Glutamatergic neuron (in vitro differentiated cells): ENCODE measurements at places on chromosomes 16 and 17. TPM values are rescaled to one million over a fixed set of nuclear protein-coding genes. Genes with fewer than 3 reads are reported as not detected.

GRCh38 chr17:44279666-44280391 is 11.9 kb upstream of the SLC4A1 start:
- H3K27ac ChIP-seq, result no peak overlapping the region
- H3K27me3 ChIP-seq, result no peaks in the 10 kb centered on the region
- H3K36me3 ChIP-seq, result no peaks in the 10 kb centered on the region
- no peak for DNase-seq

Gene FBXW10
- total RNA-seq, result not detected

Gene KRTAP2-2
- total RNA-seq, result not detected

DNA sequence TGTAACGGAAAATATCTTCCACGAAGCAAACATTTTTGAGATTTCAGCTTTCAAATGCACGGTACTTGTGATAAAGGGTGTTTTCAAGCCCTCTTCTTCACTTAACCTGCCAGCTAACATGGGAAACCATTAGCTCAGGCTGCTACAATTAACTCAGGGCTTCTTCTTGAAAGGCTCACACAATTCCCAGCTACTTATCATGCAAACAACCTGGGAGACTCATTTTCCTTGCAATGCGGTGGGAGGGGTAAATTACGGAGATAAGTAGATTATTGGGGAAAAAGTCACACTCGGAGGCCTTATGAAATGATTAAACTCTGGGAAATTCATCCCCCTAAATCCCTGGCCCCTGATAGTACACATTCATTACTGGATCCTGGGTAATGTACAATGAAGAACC is 266.4 kb downstream of the STX8 start:
- DNase-seq, result no peak
- no peaks in the 10 kb centered on the region for H3K36me3 ChIP-seq

Gene STX1B
- total RNA-seq, result 51.6 TPM

DNA sequence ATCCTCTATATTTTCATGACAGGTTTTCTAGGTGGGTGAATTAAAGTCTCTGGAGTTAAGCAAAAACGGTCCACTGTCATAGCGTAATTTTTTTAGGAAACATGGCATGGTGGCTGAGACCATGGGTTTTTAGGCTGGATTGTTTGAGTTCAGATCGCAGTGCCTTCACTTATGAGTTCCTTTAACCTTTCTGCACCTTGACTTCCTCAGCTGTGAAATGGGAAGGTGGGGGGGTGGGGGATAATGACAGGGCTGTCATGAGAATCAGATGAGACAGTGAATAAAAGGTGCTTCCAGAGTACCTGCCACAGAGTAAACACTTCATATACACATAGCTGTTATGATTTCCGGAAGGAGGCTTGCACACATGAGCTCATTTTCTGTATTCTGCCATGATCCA is 11.8 kb downstream of the PRCD start:
- H3K36me3 ChIP-seq, result no peaks in the 10 kb centered on the region
- DNase-seq, result no peak
- H3K4me1 ChIP-seq, result peaks cover 9% of the 10 kb centered on the region
- H3K27me3 ChIP-seq, result peaks cover 2% of the 10 kb centered on the region
